ENCODE measurements at places on chromosomes 12 and 14.

DNA sequence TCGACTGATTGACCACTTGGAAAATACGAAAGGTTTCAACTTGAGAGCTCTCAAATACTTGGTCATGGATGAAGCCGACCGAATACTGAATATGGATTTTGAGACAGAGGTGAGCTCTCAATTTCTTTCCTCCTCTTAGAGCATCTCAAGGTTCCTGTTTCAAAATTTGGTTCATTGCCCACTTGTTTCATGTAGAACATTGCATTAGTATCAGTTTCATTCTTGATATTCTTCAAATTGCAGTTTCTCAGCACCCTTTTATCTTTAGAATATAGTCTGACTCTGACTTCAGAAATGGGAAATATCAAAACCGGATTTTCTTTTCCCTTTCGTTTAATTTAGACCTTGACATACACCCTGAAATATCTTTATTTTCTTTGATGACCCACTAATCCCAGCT, 8.8 kb downstream of the DDX47 start:
- no peak for DNase-seq

DNA sequence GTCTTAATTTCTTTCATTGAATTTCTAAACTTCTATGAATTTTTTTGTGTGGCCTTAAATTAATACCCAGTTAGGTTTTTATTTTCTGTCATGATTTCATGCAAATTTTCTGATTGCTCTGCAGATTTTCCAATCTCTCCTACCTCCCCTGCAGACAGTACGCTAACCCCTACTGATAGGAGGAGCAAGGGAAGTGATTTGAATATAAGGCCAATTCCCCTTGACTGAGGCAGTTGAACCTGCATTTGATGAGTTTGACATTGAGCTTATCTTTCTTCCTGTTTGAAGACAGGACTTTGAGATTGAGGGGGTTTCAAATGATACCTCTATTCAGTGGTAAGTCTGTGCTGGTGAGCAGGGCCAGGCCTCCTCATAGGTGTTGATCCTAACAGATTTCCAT, 74.6 kb downstream of the SNAPC1 start:
- no peak for DNase-seq

DNA sequence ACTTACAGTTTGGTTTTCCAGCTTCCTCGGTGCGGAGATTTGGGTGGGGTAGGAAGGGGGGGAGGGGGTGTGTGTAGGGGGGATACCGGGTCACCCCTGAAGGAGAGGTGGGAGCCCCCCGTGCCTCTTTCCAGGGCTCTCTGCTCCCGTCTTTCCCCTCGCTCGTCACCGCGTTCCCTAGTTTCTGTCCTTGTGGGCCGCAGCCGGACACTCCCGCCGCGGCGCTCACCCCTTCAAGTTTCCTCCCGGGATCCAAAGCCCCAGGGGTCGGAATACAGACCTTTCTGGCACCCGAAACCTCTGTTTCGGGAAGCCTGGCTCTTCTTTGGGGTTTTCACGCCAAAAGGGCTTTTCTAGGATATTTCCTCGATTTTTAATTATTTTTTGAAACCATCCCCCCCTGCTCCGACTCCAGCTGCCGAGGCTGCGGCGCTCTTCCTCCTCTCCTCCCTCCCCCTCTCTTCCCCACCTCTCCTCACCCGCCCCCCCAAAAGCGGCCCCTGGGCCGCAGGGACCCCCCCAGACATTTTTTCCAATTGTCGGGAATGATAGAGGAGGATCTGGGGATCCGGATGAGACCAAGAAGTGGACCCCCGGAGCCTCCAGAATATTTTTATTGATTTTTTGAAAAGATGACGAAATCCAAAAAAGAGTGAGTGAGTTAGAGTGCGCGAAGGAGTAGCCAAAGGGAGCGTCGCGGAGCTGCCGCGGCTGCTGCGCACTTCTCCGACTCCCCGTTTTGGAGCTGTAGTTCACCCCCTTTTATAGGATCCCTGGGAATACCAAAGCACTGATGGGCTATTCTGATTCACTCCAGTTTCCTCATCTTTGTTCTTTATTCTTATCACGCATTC, 1.7 kb downstream of the CCND2 start:
- DNase-seq, result no peak

- no peak for DNase-seq
Measured at GRCh38 chr12:111224186-111225066, 144.5 kb downstream of the PHETA1 start.

- DNase-seq, result no peak
Measured at GRCh38 chr14:91063119-91063518, 2.7 kb upstream of the RPS6KA5 start.

- DNase-seq, result no peak
Measured at GRCh38 chr12:99769396-99769980, 121.9 kb downstream of the GARIN6 start.

GRCh38 chr12:49962861-49963765, 1.4 kb downstream of the AQP5 start:
- DNase-seq, result no peak

- no peak for DNase-seq
Measured at GRCh38 chr14:65864549-65864948, 452.0 kb downstream of the FUT8 start.

- DNase-seq, result no peak
Measured at GRCh38 chr14:104345621-104346462, 207.5 kb downstream of the KIF26A start.

DNA sequence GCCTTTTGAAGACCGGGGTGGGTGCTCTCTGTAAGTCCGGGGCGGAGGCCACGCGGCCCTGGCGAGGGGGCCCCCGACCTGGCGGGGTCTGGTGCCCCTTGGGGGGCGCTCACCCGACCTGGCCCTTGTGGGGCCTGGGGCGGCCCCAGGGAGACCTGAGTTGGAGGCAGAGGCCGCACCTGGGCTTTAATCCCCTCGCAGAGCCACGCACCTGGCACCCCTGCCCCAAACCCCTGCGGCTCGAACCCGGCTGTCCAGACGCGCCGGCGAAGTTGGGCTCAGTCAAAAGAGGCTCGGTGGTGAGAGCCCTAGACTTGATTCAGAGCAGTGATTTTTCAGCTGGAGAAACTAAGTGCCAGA, 267 bp downstream of the CFAP251 start:
- DNase-seq, result no peak

DNA sequence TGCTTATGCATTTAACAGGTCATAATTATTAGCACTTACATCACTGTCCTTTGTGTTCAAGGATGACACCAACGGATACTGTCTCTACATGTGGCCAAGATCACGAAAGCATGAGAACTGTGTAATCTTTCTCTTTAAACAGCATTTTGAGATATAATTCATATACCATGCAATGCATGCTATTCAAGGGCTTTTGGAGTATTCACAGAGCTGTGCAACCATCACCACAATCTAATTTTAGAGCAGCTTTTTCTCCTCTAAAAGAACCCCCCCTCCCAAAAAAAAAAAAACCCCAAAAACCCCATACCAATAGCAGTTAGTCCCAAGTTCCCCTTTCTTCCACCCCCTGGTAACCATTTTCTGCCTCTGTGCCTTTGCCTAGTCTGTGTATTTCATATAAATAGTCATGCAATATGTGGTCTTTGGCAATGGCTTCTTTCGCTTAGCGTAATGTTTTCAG, 60.6 kb downstream of the SPRING1 start:
- DNase-seq, result no peak

DNA sequence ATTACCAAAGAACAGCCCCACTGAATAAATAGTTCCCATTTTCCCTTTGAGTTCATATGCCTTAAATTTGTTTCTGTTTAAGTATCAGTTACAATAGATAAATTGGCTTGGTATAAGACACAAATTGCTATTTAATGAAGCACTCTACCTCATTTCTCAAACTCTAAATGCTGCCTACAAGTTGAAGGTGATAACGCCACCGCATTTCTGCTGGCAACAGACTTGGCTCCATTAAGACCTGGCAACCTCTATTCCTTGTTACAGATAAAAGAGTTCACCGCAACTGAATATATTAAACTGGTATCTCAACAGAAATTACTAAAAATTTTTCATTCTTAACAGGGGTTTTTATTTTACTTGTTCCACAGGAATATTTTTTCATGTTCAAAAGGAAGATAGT, 35.6 kb downstream of the GXYLT1 start:
- DNase-seq, result no peak

DNA sequence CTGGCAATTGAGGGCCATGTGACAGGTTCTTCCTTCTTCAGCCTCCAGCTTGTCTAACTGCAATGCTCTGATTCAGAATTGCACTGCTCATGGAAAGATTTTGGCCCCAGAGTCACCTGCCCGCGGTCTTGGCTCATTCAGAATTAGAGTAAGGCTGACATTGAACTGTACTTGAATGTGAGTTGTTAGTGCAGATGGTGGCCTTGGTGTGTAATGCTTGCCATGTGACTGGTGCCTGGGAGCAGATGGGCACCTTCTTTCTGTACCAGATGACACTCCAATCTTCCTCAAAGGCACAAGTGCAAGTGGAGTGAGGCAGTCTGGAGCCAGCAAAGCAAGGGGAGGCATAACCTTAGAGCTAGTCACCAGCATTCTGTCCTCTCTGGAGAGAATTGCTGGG, 36.5 kb upstream of the ANO4 start:
- DNase-seq, result no peak

- DNase-seq, result no peak
Measured at GRCh38 chr14:22429546-22430294, 159.3 kb downstream of the DAD1 start.

- DNase-seq, result no peak
Measured at GRCh38 chr14:30521899-30522736, 36.8 kb upstream of the G2E3 start.

GRCh38 chr12:88763536-88764100, 183.3 kb upstream of the KITLG start:
- DNase-seq, result no peak

DNA sequence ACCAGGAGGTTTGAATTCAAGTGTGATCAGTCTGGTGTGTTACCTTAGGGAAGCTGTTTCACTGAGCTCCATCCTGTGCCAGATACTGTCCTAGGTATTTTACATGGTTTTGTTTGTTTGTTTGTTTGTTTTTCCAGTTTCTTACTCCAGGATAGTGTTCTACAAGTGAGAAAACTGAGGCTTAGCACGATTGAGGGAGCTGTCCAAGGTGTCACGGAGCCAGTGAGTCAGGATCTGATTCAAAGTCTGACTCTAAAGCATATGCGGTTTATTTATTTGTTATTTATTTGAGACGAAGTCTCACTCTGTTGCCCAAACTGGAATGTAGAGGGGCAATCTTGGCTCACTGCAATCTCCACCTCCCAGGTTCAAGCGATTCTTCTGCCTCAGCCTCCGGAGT, 79.7 kb upstream of the GNG2 start:
- DNase-seq, result no peak

DNA sequence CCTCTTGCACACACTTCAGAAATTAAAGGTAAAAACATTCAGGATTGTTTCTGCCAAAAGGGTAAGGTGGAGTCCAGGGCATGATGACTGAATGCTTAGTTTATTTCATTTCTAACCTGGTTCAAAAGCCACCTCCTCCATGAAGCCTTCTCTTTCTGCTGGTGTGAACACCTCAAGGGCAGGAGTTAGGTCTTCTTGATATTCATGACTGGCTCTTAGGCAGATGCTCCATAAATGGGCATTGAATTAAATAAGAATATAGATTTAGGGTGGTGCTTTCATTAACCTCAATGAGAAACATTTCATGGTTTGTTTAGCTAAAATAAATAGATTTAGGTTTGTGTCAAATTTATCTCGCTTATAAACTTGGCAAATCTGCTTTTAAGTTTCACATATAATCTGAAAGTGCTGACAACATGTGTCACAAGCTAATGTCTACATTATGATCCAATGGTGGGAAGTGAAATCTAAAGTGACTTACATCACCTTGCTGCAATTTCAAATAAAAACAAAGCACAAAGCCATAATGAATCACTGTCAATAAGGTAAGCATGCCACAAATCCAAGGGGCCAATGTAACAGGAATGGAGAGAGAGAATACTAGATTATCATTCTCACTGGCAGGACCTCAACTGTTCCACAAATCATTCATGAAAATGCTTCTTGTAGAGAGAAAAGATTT, 72.7 kb upstream of the GRIP1 start:
- no peak for DNase-seq

DNA sequence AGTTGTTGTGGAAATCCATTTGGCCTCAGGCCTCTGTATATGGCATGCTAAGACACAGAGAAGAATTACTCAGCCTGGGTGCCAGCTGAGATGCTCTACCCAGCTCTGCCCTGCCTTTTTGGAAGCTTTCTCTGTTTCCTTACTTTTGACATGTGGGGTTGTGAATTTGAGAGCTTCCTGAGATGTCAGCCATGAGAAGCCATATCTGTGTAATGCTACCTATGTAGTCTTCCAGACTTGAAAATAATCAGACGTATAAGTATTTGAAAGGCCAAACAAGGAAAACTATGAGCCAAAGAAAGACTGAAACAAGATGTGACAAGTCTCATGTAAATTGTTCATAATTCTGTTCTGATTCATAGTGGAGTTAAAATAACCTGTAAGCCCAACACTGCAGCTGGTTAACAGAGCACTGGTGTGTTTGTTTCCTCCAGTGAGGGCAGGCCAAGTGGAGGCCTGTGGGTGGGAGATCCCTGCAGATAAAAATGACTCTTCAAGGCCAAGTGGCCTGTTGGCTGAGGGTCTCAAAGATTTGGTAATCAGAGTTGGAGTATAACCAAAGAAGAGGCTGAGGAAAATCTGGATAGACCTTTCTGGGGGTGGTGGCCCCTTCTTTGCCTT, 94.0 kb downstream of the TMX1 start:
- DNase-seq, result no peak

DNA sequence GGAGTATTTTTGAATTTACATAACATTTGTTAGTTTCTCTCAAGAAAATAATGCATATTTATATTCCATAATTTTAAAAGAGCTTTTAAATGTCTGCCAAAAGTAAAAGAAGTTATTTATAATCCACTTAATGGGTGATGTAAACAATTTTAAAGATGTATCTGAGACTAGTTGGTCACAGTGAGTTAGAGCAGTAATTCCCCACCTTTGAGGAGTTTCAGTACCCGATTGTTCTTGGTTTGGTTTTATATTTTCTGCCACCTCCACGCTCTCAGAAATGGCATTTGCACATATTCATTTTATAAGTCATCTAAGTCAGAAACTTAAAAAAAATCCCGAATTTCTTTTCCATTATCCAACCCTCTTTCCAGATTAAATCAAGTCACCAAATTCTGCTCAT, 153.2 kb downstream of the SLC35F4 start:
- DNase-seq, result no peak

DNA sequence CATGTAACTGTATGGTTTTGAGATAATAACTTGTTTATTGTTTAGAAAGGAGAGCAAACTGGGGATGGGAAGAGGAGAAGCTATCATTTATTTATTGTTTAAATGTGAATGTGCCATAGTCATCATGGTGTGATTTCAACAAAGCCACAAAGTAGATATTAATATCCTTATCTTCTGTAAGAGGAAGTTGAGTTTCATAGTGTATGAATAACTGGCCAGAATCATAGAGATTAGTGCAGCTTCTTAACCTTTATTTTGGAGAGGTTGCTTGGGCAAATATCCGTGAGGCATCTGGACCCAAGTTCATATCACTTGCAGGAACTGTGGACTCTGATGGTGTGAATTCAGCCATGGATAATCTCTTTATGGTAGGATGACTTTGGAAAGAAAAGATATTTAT, 26.8 kb upstream of the LYZ start:
- no peak for DNase-seq

- no peak for DNase-seq
Measured at GRCh38 chr14:53192052-53192760, 39.1 kb upstream of the DDHD1 start.

All from GOT3 (cell line).